KG1 (cell line): ENCODE measurements at places on chromosomes 11 and 22.

DNA sequence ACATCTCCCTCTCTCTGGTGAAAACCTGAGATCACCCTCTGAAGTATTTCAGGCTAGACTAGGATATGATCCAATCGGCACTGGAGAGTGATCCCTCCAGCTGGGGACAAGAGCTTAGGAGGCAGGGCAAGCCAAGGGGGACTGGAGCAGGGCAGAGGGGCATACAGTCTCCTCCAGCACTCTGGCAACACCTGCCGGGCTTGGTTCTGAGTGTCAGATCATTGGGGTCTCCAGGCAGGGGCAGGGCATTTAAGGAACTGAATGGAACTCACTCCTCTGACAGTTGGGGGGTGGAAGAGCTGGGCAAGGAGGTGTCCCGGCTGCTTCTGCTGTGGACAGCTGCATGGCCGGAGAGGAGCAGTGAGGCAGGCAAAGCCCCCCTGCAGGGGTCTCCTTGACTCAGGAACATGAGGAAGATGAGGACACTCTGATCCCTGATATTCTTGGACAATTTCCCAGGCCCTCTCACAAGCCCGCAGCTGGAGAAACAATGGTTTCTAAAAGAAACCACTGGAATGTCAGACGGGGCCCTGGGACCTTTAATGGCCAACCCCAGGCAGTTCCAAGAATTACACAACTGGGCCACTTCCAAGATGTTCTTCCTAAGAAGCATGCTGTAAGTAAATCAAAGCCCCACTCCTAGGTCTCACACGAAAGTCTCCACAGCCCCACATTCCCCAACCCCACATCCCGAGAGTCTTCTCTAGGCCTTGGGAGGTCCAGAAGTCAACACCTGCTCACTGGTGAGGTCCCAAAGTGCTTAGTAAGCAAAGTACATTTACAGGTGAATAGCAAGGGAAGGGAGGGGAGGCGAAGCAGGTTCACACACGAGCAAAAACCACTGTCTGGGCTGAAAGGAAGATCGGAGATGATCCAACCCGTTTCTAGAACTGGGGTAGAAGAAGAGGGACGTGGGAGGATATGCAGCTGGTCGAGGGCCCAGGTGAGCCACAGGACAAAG lies 1.2 kb upstream of the CCDC86 start:
- DNase-seq = no peak

DNA sequence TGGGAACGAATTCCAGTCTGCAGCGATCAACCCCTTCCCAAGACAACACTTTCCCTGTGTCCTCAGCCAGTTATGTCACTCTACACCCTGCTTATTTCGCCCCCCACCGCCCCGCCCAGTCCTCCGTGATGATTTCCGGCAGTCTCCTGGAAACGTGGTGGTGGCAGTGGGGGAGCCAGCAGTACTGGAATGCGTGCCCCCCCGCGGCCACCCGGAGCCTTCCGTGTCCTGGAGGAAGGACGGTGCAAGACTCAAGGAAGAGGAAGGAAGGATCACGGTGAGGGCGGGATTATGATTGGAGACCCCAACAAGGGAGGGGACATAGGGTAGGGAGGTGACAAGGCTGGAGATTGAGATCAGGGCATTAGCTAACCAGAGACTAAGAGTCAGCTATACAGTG lies 4.1 kb downstream of the ROBO3 start:
- DNase-seq = no peak

DNA sequence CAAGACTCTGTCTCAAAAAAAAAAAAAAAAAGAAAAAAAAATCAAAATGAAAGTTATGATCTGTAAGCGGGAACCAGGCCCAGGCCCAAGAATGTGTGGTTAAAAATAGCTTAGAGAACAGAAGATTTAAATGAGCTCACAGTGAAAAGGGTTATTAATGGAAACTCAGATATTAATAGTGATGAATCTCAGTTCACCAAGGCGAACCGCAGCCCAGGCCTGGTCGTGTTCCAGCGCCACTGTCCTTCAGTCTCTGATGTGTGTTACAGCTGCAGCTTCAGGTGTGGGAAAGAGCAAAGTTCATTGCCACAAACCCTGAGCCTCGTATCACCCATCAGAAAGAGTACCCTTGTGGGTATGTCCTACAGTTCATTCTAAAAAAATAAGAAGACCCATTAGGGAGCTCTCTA lies 107.1 kb downstream of the GAB2 start:
- no peak for DNase-seq

DNA sequence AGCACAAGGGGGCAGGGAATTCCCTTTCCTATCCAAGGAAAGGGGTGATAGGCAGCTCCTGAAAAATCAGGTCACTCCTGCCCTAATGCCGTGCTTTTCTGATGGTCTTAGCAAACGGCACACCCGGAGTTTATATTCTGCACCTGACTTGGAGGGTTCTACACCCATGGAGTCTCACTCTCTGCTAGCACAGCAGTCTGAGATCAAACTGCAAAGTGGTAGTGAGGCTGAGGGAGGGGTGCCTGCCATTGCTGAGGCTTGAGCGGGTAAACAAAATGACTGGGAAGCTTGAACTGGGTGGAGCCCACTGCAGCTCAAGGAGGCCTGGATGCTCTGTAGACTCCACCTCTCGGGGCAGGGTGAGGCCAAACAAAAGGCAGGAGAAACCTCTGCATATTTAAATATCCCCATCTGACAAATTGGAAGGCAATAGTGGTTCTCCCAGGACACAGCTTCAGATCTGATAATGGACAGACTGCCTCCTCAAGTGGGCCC lies 194.7 kb downstream of the OR4A47 start:
- no peak for DNase-seq

DNA sequence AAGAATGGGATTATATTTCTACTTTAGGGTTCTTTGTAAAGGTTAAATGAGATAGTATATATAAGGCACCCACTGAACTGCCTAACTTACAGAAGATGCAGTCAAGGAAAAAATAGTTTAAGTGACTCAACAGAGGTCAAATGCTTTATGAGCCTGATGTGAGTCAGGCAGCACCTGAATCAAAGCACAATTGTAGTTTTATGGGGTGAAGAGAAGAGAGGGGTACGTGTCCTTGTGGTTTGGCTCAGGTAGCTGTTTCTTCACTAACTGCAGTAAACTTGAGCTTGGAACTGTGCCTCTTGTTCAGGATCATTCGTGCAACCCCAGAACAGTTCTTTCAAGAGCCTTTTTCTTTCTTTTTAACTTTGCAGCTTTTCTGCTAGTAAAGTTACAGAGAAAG lies 125.2 kb upstream of the SPON1 start:
- DNase-seq = no peak
